Urinary bladder (tissue), 4 donors: ENCODE measurements at places on chromosomes 16 and 17.

DNA sequence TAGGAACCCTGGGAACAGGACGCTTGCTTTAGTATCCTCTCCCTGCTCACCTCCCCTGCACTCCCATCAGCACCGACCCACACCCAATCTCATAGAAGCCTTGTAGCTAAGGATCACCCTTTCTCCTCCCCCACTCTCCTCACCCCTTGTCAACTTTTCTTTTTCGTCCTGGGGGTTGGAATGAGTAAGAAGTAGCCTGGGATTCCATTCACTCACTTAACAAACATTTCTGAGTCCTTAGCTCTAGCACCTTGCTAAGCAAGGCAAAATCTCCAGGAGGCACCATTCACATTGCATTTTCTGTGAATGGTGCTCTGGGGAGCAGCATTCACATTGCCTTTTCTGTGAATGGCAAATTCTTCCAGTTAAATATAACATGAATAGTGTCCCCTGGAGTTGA is 1.1 kb upstream of the PGAP3 start:
- no peak for DNase-seq

GRCh38 chr17:8122422-8122923 is 1.4 kb downstream of the HES7 start:
- DNase-seq = no peak

- no peak for DNase-seq
These were observed 86.3 kb upstream of the TOM1L1 start for GRCh38 chr17:54814371-54814770.

DNA sequence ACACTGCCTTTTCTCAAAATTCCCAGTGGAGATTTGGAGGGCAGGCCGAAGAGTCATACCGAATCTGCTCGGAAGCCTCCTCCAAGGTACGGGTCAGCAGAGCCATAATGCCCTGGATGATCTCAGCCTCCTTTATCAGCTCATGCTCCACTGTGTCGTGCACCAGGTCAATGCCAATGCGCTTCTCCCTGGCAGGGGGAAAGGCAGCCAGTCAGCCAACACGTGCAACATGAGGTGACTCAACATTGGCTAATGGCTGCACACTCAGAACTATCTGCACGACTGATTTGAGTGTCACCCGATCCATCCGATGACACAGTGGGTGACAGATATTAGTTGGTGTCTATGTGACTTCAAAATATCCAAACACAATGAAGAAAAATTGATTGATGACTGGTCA is 15.8 kb downstream of the TEKT1 start:
- no peak for DNase-seq

DNA sequence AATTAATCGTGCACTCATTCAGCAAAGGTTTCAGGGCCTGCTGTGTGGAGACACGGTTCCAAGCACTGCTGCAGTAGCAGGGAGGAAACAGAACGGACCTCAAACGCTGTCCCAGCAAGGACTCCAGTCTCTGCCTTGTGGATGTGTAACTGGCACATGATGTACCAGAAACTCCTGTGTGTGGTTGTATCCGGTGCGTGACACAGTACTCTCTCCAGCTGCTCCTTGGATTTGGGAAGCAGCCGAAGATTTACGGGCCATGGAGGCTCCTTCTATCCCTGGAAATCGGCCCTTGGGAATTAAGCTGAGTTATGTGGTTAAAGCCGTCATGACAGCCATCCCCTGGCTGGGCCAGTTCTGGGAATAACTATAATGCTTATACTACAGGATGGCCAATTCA is 8.5 kb upstream of the ANKRD11 start:
- no peak for DNase-seq

DNA sequence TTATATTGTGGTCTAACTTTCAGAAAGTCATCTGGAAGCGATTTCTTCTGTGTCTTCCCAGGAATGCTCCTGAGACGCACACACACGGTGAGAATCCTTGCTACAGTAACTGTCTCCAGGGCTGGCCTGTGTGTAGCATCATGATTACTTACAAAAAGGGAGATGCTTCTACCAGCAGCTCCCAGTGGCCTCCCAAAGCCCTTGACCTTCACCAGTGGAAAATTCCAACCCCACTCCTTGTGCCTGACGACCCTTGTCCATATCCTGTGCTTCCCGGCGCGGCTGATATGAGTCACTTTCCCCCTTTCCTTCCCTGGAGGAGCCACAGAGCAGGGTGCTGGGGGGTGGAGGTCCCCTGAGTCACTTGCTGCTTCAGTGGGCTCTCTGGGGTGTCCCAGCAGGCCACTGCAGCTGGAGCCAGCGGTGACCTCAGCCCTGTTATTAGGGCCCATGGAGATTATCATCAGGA is 22.1 kb upstream of the NAT9 start:
- DNase-seq = no peak

DNA sequence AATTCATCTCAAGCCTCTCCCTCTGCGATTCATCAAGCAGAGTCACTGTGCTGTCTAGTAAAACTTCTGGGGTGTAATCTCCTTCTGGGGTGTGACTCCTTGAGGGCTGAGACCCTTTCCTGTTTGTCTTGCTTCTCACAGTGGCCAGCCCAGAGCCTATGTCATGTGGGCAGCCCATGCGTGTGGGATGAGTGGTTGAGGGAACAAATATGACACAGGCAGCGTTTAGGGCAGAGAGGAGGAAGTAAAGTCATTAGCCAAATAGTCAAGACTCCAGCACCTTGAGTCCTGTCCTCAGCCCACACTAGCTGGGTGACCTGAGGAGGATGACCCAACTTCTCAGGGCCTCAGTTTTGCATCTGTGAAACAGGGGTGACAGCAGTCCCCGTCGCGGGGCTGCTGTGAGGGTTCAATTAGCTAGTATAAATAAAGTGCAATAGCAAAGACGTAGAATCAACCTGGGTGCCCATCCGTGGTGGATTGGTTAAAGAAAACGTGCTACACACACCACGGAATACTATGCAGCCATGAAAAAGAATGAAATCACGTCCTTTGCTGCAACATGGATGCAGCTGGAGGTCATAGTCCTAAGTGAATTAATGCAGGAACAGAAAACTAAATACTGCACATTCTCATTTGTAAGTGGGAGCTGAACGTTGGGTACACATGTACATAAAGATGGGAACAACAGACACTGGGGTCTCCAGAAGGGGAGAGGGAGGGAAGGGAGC is 4.5 kb upstream of the ITGAX start:
- DNase-seq = no peak

DNA sequence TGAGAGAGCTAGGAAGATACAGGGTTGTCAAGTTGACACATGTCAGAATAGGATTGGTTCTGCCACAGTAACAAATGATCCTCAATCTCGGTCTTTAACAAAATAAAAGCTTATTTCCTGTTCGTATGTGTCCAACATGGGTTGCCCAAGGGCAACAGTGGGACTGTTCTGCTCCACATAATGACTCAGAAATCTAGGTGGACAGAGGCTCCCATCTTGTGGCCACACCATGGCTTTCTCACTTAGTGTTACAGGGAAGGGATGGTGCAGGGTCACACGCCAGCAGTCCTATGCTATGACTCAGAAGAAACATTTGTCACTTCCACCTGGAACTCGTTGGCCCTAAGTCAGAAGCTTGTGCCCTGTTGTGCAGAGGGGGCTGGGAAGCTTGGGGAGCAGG is 364.9 kb downstream of the SNX29 start:
- DNase-seq = no peak

DNA sequence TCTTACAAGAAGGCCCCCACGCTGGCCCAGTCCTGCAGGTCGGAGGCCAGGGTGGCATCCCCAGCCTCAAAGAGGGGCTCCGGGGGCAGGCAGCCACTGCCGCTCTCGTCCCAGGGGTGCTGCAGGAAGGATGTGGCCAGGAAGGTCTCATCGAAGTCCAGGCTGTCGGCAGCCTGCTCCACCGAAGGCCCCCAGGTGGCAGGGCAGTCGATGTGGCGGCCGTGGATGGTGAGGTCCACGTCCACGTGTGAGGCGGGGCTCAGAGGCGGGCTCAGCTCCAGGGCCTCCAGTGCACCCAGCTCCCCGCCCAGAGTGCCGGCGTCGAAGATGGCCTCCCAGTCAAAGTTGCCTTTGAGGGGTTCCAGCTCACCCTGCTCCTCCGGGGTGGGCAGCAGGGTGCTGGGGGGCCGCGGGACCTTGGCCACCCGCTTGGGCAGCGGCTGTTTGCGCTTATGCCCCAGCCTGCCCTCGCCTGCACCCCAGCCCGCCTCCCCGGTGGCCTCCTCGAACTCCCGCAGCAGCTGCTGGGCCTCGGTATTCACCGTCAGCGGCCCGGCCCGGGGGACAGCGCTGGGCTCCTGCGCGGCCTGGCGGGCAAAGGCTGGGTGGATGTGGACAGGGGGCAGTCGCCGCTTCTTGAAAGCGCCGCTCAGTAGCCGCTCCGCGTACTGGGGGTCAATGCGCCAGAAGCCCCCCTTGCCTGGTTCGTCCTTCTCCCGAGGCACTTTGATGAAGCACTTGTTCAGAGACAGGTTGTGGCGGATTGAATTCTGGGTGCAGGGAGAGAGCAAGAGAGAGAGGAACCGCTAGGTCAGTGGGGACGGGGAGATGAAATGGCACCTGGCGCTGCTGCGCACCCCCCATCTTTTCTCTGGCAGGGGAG is 3.5 kb downstream of the FOXJ1 start:
- DNase-seq = no peak

DNA sequence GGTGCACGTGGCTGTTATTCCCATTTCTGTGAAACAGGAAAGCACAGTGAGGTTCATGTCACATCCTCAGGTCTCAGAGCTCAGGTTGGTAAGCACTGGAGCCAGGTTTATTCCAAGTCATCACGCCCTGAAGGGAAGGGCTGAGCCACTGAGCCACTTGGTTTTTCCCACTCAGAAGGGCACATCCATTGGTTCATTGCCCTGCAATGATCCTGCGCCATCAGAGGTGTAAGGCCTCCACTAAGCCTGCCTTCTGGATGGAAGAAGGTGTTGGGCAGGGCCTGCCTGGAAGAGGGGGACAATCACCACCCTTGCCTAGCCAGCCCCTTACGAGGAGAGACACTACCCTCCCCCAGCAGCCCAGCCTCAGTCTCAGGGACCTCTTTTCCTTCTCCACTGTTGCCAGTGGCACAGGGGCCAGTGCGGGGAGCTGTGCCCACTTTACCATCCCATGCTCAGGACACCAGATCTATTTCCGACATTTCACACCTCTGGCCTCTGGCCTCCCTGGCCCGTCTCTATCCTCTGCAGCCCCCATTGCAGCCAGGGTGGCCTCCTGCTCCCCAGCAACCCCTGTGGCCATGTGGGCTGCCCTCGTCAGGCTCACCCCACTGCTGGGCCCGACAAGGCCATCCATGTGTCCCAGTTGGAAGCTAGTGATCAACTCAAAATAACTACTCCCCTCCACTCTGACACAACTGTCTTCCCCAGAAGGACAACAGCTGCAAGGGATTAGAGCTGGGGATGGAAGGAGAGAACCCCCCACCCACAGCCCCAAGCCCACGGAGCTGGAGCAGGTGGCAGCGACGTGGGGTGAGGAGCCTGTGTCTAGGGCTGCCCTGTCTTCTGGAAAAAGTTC is 29.9 kb downstream of the CFAP20 start:
- no peak for DNase-seq

DNA sequence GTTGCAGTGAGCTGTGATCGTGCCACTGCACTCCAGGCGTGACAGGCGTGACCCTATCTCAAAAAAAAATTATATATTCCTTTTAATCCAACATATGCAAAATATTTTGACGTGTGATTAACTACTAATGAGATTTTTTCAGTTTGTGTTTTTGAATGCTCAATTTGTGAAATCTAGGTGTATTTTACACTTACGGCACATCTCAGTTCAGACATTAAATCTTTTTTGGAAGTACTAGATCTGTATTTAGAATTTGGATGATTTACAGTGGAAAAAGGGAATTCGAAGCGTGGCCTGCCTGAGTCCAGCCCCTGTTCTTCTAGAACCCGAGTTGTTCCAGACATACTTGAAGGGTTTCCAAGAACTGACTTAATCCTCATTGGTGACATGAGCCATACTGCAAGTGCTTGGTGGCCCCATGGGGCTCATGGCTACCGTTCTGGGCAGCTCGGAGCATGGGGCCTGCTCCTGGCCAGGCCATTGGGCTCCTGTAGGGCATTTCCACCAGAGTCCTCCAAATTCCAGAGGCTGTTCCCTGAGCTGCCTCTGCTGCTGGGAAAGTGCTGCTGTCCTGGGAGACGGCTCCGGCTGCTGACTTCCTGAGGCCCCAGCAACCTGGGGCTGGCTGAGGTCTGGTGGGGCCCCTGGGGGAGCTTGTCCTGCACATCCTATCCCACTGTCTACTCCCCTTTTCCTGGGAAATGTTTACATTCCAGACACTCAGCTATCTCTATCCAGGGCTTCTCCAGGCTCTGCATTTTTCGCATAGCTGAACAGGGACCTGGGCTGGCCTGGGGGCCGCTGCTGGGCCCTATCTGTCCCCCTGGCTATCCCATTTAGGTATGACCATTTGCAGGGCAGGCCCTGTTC is 27.2 kb downstream of the LLGL2 start:
- no peak for DNase-seq

DNA sequence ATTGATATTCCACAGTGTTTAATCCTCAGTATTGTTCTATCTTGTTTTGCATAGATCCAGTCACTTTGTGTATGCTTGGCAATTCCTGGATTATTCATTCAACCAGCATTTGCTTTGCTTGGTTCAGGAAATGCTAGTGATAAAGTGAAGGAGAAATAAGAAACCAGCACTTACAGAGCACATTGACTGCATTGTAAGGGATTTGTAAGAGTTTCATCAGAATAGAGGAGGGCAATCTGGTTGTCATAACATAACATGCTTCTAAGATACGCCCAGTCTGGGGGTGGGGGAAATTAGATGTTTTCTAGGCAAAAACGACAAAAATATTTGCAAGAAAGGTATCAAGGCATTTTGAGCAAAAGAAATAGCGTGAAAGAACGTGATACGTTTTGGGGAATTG is 40.4 kb downstream of the TNRC6A start:
- DNase-seq = no peak

DNA sequence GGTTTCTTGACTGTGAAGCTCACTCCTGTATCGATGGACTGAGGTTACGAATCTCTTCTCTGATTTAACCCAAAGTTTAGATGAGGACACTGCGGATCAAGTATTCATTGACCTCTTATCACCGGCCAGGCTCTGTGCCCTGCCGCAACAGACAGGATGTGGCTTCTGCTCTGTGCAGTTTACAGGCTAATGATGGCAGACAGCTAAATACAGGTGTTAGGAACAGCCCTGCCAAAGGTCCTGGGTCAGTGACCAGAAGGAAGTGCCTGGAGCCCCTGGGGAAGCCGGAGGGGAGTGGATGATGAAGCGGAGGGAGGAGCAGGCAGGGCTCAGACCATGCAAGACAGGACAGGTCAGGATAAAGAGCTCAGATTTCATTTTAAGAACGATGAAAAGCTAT is 44.4 kb downstream of the HAPSTR1 start:
- DNase-seq = no peak

- no peak for DNase-seq
These were observed 23.9 kb downstream of the CA10 start for GRCh38 chr17:52134641-52135040.

DNA sequence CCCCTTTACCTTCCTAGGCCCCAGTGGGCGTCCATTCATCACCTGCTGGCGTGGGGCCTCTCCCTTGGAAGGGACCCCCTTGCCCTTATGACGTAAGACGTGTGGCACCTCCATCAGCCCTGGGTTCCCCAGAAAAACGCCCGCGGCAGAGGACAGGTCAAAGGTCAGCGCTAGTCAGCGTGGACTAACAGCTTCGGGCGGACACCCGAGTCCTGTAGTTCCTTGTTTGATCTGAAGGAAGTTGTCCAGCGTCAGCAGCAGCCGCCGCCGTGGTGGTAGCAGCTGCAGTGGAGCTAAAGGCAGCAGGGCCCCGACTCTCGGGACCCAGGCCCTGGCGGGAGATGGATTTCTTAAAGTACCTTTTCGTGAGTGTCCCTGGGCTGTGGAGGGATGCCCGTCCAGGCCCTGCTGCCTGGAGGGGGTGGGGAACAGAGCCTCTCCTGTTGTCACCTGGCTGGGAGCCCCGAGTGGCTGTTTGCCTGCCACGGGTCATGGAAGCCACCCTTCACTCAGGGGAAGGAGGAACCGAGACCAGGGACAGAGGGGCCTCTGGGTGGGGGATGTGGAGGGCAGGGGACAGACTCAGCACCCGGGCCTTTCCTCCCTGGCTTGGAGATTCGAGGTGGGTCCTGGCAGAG is 123.6 kb downstream of the OR1D5 start:
- no peak for DNase-seq
